ENCODE measurements at places on chromosomes 4 and X.

GRCh38 chr4:88320780-88321373 is 36.5 kb upstream of the PPM1K start:
- no peak for DNase-seq

- no peak for DNase-seq
Measured at GRCh38 chr4:123479944-123480343, 83.3 kb downstream of the SPRY1 start.

DNA sequence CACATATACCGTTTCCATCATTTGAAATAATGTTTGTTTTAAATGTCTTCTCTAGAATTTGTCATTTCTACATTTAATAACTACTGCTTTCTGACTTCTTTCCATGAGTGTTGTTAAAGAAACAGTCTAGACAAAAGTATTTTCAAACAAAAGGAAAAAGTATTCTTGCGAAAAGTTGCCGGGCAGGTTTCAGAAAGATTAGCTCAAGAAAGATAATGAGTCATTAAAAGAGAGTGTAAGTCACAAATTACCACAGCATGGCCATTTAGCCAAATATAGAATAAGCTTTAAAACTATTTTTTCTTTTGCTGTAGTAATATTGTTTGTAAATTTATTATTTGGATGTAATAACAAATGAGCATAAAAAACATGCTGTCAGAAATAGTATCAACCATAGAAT is 493.0 kb downstream of the TLL1 start:
- DNase-seq = no peak

GRCh38 chr4:3827616-3828492 is 61.7 kb downstream of the ADRA2C start:
- DNase-seq = no peak

- no peak for DNase-seq
Measured at GRCh38 chr4:123386609-123387008, 10.0 kb upstream of the SPRY1 start.

Data from D721Med (cell line).